CD4-positive, alpha-beta T cell treated with Interleukin-4 for 1 hour (primary cell): ENCODE measurements at places on chromosomes 2 and 18.

GRCh38 chr18:8397034-8397433, 212.2 kb upstream of the RAB12 start:
- no peak for DNase-seq

GRCh38 chr18:649341-649740, 8.1 kb upstream of the TYMS start:
- DNase-seq: no peak

DNA sequence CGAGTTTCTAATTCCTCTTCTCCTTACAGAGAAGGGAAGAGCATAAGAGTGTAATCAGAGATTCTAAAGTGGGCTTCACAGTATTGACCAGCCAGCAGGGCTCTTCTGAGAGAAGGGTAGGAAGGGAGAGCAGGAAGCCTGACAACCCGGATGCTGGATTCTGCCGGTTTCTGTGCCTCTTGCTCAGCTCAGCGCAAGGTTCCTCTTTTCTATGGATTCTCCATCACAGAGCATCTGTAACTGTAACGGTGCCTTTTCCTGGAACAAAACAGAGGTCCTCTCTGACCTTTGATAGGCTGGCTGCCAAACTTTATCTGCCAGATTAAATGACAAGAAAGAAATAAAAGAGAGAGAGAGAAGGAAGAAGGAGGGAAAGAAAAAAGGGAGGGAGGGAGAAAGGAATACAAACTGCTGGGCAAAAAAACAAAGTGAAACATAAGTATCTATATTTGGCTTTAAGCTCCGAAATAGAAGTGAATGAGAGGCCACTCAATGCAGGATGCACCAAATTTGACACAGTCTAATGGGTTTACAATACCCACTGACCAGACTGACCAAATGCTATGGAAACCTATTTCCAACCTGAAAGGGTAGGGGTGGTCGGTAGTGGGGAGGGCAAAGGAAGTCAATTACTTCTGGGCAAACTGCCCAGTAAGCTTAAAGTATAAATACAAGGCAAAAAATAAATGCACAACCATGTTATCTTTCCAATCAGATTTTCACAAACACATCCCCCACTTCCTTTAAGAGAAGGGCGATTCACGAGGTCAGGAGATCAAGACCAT, 59.2 kb downstream of the PIEZO2 start:
- DNase-seq: no peak

- no peak for DNase-seq
Measured at GRCh38 chr2:130345611-130346010, 2.9 kb downstream of the IMP4 start.

- peak; percentile 54 for DNase-seq
Measured at GRCh38 chr2:144320491-144320890, 199.4 kb downstream of the ZEB2 start.
